ENCODE measurements at places on chromosomes 3 and 15. TPM values are rescaled to one million over a fixed set of nuclear protein-coding genes. Genes with fewer than 3 reads are reported as not detected.
A peak's percentile ranks its signal among the peaks of the same experiment; 100 is the strongest.

Gene GOLGA8G
- total RNA-seq, result not detected

DNA sequence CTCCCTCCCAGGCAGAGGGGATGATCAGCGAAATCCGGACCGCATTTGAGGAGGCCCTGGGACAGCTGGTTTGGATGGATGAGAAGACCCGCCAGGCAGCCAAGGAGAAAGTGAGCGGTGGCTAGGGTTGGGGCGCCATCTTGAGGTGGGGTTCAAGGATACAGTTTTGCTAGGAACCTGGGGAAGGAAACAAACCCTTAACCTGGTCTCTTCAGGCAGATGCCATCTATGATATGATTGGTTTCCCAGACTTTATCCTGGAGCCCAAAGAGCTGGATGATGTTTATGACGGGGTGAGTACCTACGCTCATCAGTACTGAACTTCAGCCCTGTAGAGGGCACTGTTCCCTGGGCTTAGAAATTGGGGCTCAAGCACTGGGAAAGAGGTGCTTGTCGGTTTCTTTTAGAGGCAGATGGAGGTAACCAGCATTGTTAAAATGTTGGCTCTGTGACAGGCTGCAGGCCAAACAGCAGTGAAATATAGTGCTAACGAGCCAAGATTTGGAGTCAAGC lies 9.6 kb upstream of the PSMD2 start:
- peak; percentile 82 for ATAC-seq

GRCh38 chr3:188594139-188594538 lies 440.2 kb downstream of the LPP start:
- ATAC-seq, result no peak

GRCh38 chr3:42263354-42264346 lies 2.3 kb downstream of the CCK start:
- no peak for ATAC-seq

DNA sequence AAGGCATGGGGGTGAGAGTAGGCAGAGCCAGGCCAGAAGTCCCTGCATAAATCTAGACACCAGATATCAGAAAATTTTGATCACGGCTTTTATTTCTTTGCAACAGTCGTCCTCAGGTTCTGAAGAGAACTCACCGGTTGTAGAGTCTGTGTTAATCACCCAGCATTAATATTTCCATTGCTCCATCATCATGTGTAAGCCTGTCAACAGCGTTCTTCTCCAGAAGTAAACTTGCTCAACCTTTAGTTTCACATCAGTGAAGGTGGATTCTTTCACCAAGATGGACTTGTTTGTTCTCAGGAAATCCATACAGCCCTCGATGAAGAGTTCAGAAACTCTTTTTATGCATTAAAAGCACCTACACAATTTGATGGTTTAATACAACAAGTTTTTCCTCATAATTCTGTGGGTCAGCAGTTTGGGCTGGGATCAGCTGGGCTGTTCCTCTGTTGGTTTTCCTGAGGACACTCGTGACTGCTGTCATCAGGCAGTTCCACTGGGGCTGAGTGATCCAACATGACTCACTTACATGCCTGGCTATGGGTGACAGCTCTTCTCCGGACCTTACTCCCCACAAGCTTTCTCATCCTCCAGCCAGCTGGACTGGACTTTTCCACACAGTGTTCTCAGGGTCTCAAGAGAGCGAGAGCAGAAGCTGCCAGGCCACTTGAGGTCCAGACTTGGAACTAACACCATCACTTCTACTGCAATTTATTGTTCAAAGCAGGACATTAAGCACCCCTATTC lies 303.4 kb downstream of the ZNF621 start:
- no peak for ATAC-seq

- ATAC-seq, result no peak
These were observed 6.7 kb downstream of the TYRO3 start for GRCh38 chr15:41565702-41566101.

- no peak for ATAC-seq
These were observed 10.6 kb downstream of the RBMS3 start for GRCh38 chr3:29291260-29291981.

Data from activated T-helper 17 cell treated with anti-CD3 and anti-CD28 coated beads, Interleukin-2, amount 50 U/mL, for 72 hours (primary cell).